ENCODE measurements at places on chromosomes 12 and 14. TPM values are rescaled to one million over a fixed set of nuclear protein-coding genes. Genes with fewer than 3 reads are reported as not detected.

- no peak for DNase-seq
- H3K4me3 ChIP-seq: no peak overlapping the region
- no peaks in the 10 kb centered on the region for H3K27me3 ChIP-seq
Measured at GRCh38 chr12:57740656-57741412, 2.3 kb upstream of the AGAP2 start.

- H3K27ac ChIP-seq: peak overlapping the region; percentile 71
- H3K4me3 ChIP-seq: no peak overlapping the region
- DNase-seq: peak; percentile 66
Measured at GRCh38 chr14:89813617-89814031, 140.9 kb downstream of the EFCAB11 start.

The MORN3 gene
- 0.57 TPM for total RNA-seq

The IFNG-AS1 gene
- 0.54 TPM for total RNA-seq

DNA sequence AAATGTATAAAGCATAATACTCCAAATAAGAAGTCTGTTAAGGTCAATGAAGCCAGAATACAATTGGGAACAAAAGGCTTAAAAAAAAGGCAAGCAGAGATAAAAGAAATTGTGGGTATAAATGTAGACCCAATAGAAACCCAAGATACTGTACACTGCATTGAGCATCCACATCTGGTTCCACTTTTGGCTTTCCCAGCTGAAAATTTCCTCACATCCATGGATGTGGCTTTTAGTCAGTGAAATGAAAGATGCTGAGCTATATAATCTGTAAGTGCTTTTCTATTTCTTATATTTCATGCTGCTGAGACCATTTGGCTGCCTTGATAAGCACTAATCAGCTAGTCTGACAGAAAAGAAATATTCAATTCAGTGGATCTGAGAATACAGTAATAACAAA lies 83.5 kb downstream of the PTPRR start:
- H3K27ac ChIP-seq: no peak overlapping the region
- DNase-seq: no peak
- no peaks in the 10 kb centered on the region for H3K36me3 ChIP-seq
- no peak overlapping the region for H3K4me3 ChIP-seq

DNA sequence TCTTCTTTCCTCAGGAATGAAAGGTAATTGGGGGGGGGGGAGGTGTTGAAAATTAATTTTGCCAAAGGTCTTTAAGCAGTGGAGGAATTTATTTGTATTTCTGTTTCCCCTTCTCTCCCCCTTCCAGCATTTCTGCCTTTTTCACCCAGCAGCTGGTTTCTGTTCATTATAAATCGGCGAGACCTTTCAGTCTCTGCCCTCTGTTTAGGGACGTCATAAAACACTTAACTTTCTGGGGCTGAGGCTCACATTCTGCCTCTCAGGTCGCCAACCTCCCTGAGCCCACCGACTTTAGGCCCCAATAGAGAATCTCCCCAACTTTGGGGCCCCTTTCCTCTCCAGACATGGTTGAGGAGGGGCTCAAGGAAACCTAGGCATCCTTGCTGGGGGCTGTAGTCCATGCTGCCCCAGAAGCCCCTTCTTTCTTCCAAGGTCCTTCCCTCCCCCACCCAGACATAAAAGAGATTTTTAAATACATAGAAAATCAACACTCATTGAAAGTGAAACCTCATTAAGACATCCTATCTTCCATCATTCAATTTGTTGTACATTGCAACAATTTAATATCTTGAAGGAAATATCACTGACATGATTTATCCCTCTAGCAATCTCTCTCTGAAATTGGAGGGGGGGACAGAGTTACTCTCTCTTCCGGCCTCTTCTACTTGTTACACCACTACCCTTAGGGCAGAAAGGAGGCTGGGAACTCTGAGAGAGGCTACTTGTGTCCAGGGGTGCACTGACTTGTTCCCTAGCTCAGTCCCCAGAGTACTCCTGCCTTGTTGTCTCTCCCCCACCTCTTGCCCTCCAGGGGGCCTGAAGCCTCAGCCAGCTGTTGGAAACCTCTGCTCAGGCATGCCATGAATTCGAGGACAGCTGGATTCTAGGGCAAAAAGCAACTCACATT lies 2.5 kb upstream of the HOXC6 start:
- no peak overlapping the region for H3K27ac ChIP-seq
- no peak for DNase-seq
- H3K36me3 ChIP-seq: no peaks in the 10 kb centered on the region
- H3K4me1 ChIP-seq: no peaks in the 10 kb centered on the region
- no peak overlapping the region for H3K4me3 ChIP-seq

- no peaks in the 10 kb centered on the region for H3K27me3 ChIP-seq
- H3K4me1 ChIP-seq: peaks cover 4% of the 10 kb centered on the region
- H3K36me3 ChIP-seq: peaks cover 10% of the 10 kb centered on the region
- H3K27ac ChIP-seq: no peak overlapping the region
- DNase-seq: no peak
Measured at GRCh38 chr12:54338698-54339296, 13.9 kb downstream of the COPZ1 start.

The PTGER2 gene
- 4.3 TPM for total RNA-seq

The HHIPL1 gene
- 7.7 TPM for total RNA-seq

- no peaks in the 10 kb centered on the region for H3K4me1 ChIP-seq
- H3K27me3 ChIP-seq: no peaks in the 10 kb centered on the region
- H3K4me3 ChIP-seq: no peak overlapping the region
- no peak for DNase-seq
- no peaks in the 10 kb centered on the region for H3K36me3 ChIP-seq
Measured at GRCh38 chr14:21191261-21191808, 35.5 kb upstream of the OR5AU1 start.

- H3K27ac ChIP-seq: peak overlapping the region; percentile 58
Measured at GRCh38 chr14:69992564-69992963, 113.3 kb downstream of the SMOC1 start.

DNA sequence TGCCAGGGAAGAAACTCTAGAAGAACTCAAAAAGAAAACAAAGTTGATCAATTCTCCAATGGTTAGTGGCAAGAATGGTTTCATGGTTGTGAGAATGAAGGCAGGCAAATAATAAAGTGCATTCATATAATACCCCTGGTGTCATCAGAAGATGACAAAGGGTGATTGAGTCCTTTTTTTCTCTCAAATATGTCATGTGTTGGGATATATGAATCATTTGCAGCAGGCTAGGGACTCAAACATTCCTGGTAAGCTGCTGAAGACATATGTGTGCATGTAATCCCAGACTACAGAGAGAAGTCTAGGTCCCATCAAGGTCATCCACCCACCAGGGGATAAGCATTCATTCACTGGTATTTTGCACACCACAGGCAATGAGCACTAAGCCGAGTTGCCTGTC lies 82.4 kb upstream of the MYF6 start:
- no peaks in the 10 kb centered on the region for H3K27me3 ChIP-seq
- no peak for DNase-seq
- H3K27ac ChIP-seq: no peak overlapping the region

- no peaks in the 10 kb centered on the region for H3K36me3 ChIP-seq
- DNase-seq: no peak
- no peak overlapping the region for H3K4me3 ChIP-seq
- H3K27me3 ChIP-seq: no peaks in the 10 kb centered on the region
- peaks cover 14% of the 10 kb centered on the region for H3K4me1 ChIP-seq
Measured at GRCh38 chr14:56378475-56378877, 201.1 kb upstream of the TMEM260 start.

The IGF1 gene
- 103 TPM for total RNA-seq

DNA sequence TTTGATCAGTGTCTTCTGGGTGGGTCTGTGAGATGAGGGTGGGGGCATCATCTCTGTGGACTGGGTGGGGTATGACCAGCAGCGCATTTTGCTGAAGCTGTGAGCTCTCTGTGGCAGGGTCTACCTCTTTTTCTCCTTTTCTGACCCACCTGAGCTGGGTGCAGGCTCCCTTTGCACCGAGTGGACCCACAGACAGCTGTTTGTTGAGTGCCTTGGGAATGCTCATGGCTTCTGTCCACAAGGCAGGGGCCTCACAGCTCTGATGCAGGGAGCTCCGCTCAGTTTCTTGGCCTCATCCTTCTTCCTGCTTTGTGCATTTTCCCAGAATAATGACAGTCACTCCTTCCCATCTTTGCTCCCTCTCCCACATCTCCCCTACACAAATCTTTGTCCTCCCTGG lies 380.6 kb downstream of the DPF3 start:
- no peaks in the 10 kb centered on the region for H3K36me3 ChIP-seq
- H3K4me3 ChIP-seq: no peak overlapping the region
- H3K4me1 ChIP-seq: no peaks in the 10 kb centered on the region
- H3K27ac ChIP-seq: no peak overlapping the region
- no peaks in the 10 kb centered on the region for H3K27me3 ChIP-seq

- H3K27ac ChIP-seq: no peak overlapping the region
- H3K4me3 ChIP-seq: no peak overlapping the region
- no peaks in the 10 kb centered on the region for H3K36me3 ChIP-seq
- H3K27me3 ChIP-seq: no peaks in the 10 kb centered on the region
Measured at GRCh38 chr12:75561921-75562320, 50.5 kb upstream of the KRR1 start.

- H3K27me3 ChIP-seq: peaks cover 1% of the 10 kb centered on the region
- no peak overlapping the region for H3K4me3 ChIP-seq
- DNase-seq: no peak
Measured at GRCh38 chr12:43942379-43942778, 106.5 kb downstream of the TMEM117 start.

- H3K4me3 ChIP-seq: no peak overlapping the region
- H3K4me1 ChIP-seq: no peaks in the 10 kb centered on the region
- no peaks in the 10 kb centered on the region for H3K36me3 ChIP-seq
- DNase-seq: no peak
- H3K27me3 ChIP-seq: no peaks in the 10 kb centered on the region
Measured at GRCh38 chr12:104769144-104769561, 188.9 kb downstream of the SLC41A2 start.

The BCL11B gene
- 0.58 TPM for total RNA-seq

The GMFB gene
- total RNA-seq: 37.6 TPM

GRCh38 chr12:115922952-115923564 lies 354.4 kb downstream of the MED13L start:
- H3K36me3 ChIP-seq: no peaks in the 10 kb centered on the region
- no peaks in the 10 kb centered on the region for H3K4me1 ChIP-seq
- no peak overlapping the region for H3K4me3 ChIP-seq
- H3K27me3 ChIP-seq: peaks cover 1% of the 10 kb centered on the region

- no peaks in the 10 kb centered on the region for H3K4me1 ChIP-seq
- DNase-seq: no peak
- H3K36me3 ChIP-seq: no peaks in the 10 kb centered on the region
- H3K4me3 ChIP-seq: no peak overlapping the region
- no peaks in the 10 kb centered on the region for H3K27me3 ChIP-seq
Measured at GRCh38 chr12:131230340-131231031, 276.8 kb downstream of the ADGRD1 start.

The CCDC175 gene
- total RNA-seq: 1.1 TPM

DNA sequence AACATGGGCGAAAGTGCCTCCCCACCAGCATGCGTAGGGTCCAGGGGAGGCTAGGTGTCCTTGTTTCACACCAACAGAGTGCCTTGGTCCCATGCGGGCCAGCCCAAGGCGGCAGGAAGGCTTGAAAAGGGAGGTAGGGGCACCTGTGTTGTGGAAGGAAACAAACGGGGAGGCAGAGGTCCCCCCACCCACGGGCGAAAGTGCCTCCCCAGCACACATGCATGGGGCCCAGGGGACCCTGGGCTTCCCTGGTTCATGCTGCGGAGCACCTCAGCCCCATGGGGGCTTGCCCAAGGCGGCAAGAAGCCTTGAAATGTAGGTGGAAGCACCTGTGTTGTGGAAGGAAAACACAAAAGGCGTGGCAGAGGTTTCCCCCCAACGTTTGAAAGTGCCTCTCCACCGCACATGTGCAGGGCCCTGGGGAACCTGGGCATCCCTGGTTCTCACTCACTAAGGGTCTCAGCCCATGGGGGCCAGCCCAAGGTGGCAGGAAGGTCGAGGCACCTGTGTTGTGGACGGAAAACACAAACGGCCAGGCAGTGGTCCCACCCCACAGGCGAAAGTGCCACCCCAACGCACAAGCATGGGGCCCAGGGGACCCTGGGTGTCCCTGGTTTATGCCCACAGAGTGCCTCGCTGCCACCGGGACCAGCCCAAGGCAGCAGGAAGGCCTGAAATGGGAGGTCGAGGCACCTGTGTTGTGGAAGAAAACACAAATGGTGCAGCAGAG lies 374.7 kb downstream of the ALG10 start:
- no peak overlapping the region for H3K27ac ChIP-seq
- peak; percentile 51 for DNase-seq
- no peaks in the 10 kb centered on the region for H3K4me1 ChIP-seq
- H3K27me3 ChIP-seq: no peaks in the 10 kb centered on the region
- H3K4me3 ChIP-seq: no peak overlapping the region

DNA sequence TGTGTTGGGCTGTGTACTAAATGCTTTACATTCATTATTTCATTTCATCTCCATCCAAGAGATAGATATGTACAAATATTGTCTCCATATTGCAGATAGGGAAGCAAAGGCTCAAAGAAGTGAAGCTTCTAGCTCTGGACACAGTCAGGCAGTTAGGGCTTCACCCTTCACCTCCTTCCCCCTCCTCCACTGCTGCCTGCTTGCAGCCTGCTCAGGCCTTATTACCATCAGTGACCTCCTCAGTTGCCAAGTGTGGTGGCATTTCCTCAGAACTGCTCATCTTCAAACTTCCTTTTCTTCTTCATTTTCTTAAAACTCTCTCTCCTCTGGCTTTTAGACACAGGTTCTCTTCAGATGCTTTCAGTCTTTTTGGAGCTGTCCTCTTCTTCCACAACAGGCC lies 4.7 kb upstream of the GPATCH2L start:
- DNase-seq: no peak
- H3K27me3 ChIP-seq: no peaks in the 10 kb centered on the region
- no peak overlapping the region for H3K27ac ChIP-seq
- no peaks in the 10 kb centered on the region for H3K4me1 ChIP-seq
- no peaks in the 10 kb centered on the region for H3K36me3 ChIP-seq

DNA sequence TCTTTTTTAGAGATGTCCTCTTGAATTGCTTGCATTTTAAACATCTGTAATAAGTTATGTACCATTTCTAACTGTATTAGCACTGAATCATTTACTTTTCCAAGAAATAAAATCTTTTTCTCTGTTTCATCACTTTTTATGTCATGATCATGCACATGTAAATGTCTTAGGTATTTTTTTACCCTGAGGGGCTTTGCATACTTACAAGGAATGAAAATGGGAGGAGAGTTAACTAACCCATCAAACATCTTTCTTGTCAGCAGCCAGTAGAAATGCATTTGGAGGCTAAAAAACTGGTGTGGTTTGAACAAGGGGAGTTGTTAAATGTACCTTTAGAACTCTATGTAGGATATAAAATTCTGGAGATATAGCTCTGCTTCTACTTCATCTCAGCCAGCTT lies 1080.3 kb downstream of the GALC start:
- H3K4me1 ChIP-seq: no peaks in the 10 kb centered on the region
- no peak overlapping the region for H3K27ac ChIP-seq
- H3K36me3 ChIP-seq: no peaks in the 10 kb centered on the region
- H3K27me3 ChIP-seq: no peaks in the 10 kb centered on the region
- H3K4me3 ChIP-seq: no peak overlapping the region

- DNase-seq: no peak
- H3K36me3 ChIP-seq: peaks cover 3% of the 10 kb centered on the region
- H3K27me3 ChIP-seq: no peaks in the 10 kb centered on the region
- no peak overlapping the region for H3K27ac ChIP-seq
Measured at GRCh38 chr14:73729556-73730265, 15.5 kb upstream of the PNMA1 start.

- no peaks in the 10 kb centered on the region for H3K4me1 ChIP-seq
- H3K27ac ChIP-seq: no peak overlapping the region
- H3K36me3 ChIP-seq: no peaks in the 10 kb centered on the region
Measured at GRCh38 chr12:15896867-15897266, 14.3 kb upstream of the DERA start.

The KLRD1 gene
- total RNA-seq: 4.4 TPM

GRCh38 chr12:67533159-67533558 lies 115.4 kb upstream of the DYRK2 start:
- no peaks in the 10 kb centered on the region for H3K27me3 ChIP-seq
- no peaks in the 10 kb centered on the region for H3K36me3 ChIP-seq
- peaks cover 3% of the 10 kb centered on the region for H3K4me1 ChIP-seq
- no peak overlapping the region for H3K27ac ChIP-seq
- no peak overlapping the region for H3K4me3 ChIP-seq

All from aorta (tissue), 5 donors.